ENCODE measurements at places on chromosomes 5 and 9.
A peak's percentile ranks its signal among the peaks of the same experiment; 100 is the strongest.

- no peak for DNase-seq
These were observed 297.0 kb upstream of the HAPLN1 start for GRCh38 chr5:84017523-84018172.

DNA sequence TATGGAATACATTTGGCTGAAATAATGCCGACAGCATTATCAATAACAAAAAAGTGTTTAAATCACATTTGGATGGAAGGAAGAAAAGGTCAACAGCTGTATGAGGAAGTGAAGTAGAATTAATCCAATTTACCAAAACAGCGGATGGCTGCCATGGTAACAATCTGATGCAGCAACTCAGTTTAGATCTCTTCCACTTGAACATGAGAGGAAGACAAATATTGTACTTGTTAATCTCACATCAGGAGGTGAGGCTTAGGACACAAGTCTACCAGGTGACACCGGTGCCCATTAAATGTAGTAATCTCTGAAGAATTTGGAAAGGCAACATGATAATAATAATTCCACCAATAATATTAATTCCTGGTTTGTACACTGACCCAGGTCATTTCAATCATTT, 2.4 kb downstream of the RASEF start:
- DNase-seq, result peak; percentile 62

GRCh38 chr9:88767504-88767790, 223.8 kb upstream of the S1PR3 start:
- DNase-seq, result no peak

- no peak for DNase-seq
These were observed 5.5 kb downstream of the C5orf15 start for GRCh38 chr5:133962801-133963476.

GRCh38 chr9:127424676-127424999, 456 bp downstream of the ZNF79 start:
- DNase-seq, result peak; percentile 14

GRCh38 chr5:109531262-109531661, 121.5 kb upstream of the PJA2 start:
- DNase-seq, result no peak

DNA sequence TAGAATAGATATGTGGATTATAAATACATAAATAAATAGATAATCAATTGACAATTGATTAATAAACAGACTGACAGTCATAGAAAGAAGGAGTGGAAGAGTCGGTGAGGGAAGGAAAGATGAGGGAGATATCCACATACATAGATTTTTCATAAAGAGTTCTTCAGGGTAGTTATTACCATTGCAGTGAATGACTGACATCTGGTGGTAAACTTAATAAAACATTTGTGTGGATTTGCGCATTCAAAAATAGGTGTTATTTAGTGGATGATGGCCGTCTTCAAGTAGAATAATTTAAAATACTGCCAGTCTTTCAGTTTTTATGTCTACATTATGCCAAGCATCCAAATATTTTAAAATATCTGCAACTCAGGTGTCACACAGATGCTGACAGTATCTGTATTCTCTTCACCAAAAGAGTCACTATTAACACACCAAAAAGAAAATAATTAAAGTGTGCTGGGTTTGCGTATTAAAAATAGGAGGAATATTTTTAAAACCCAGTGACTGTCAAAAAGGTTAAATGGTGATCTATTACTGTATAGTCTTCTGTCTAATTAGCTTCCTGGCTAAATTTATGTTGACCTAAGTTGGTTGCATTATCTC, 78.8 kb downstream of the GIN1 start:
- peak; percentile 54 for DNase-seq

DNA sequence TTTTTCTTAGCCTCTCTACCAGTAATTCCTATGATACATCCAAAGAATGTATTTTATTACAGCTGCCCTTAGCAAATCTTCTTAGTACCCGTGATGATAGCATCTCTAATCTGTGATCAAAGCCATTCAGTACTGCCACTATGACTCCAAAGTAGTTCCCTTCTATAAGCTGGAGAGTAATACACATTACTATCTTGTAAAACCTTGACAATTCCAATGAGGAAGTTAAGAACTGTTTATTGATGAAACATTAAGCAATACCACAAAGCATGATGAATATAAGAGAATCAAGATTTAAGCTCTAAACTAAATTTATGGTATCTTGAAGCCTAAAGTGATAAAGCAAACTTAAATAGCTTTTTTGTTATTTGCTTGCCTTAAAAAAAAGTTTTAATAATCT, 86.1 kb downstream of the SMIM23 start:
- DNase-seq, result no peak

DNA sequence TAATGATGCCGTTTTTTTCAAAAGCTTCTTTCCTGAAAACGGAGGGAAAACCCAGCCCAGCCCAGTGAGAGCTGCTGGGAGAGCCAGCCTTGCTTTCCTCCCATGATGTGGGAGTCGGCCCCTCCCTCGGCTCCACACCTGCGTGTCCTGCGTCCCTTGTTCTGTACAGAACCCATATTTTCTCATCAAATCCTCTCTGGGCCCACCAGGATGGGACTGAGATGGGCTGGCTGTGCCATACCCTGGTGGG, 8.9 kb downstream of the FLT4 start:
- no peak for DNase-seq

DNA sequence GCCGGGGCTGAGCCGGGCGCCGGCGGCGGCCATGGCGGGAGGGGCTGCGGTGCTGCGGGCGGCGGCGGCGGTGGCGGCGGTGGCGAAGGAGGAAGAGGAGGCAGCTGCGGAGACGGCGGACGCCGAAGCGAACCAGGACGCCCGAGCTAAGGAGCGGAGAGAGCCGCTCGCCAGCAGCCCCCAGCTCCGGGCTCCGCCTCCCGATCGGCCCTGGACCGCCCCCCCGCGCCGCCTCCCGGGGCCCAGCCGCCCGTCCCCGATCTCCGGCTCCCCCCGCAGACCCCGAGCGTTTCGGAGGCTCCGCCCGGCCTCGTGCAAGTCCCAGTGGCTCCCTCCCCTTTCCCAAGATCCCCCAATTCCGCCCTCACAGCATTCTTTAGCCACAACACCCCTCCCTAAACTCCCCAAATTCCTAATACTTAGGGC, at the start of gene ASTN2:
Gene ASTN2, minus strand, starts transcription at position 152 of the 426 bp plus-strand sequence. Its CDS starts 119 bp downstream, at position 33.
- no peak for DNase-seq

DNA sequence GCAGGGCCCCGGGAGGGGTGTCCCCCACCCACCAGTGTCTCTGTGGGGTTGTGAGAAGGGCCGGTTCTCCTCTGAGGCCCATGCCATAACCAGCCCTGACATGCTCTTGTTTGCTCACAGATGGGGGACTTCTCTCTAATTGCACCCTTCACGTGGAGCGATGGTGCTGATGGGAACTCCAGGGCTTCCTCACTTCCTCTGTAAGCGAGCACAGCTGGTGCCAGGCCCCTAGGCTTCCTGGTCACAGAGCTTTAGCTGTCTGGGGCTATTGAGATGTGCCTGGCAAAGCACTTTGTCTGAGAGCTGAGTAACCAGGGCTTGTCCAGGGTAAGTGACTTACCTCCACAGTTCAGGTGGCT, 36.4 kb downstream of the PHF2 start:
- peak; percentile 90 for DNase-seq

- DNase-seq, result peak; percentile 19
These were observed 1.5 kb downstream of the ZNF189 start for GRCh38 chr9:101400120-101400519.

GRCh38 chr9:89786655-89787054, 181.8 kb downstream of the GADD45G start:
- DNase-seq, result no peak

DNA sequence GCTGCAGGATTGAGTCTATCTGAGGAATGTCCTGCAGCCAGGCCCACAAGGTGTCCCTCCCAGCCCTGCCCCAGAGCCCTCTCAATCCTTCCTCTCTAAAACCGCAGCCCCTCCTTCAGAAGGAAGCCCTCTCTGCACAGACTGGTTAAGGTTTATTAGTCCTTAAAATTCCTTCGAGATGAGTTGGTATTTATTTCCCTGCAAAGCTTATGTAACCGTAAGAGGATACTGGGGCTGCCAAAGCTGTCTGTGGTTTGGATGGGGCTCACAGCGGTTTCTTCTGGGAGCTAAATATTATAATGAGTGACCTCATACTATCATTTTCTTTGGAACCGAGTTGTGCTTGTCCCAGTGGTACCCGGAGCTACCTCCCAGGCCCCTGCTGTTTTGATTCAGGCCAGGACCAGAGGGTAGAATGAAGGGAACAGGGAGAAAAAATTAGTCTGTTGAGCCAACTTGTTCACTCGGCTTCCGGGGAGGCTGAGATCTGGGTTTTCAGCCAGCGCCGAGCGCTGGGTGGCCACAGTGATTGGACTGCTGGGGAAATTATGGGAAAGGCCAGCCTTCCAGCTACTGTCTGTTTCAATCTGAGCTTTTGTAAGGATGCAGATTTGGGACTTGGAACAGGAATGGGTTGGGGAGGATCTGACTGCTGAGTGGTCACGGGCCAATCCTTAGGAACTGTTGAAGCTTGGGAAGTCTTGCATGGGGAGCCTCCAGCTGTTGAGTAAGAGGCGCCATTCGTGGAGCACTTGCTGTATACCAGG, 107.5 kb downstream of the NDFIP1 start:
- no peak for DNase-seq

DNA sequence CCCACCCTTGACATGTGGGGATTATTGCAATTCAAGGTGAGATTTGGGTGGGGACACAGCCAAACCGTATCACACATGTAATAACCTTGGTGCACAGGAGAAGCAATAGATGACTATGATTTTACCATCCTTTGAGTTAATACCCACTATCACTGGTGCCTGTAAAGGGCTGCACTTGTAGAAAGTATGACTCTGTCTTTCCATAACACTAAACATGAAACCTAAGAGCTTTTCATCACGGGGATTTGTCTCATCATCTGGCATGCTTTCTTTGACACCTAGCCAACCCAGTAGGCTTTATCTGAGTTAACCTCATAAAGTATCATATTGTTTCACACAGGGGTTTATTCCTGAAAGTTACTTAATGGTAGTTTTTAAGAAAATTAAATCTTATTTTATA, 188.9 kb upstream of the TNC start:
- no peak for DNase-seq

DNA sequence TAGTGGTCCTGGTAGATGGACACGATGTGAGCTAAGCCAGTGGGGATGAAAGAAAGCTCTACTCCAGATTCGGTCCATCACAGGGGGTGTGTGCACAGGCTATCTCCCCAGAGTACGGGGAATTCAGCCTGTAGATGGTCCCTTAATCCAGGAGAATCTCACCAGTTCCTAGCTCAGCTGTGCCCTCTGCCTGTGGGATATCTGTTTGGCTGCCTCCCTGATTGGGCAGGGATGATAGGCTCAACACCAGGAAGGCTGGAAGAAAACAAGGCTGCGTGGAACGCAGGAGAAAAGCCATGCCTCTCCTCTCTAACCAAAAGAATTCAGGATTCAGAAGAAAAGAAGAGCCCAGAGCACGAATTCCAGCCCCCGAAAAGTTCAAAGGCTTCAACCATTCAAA, 40.9 kb downstream of the VLDLR start:
- DNase-seq, result peak; percentile 5

DNA sequence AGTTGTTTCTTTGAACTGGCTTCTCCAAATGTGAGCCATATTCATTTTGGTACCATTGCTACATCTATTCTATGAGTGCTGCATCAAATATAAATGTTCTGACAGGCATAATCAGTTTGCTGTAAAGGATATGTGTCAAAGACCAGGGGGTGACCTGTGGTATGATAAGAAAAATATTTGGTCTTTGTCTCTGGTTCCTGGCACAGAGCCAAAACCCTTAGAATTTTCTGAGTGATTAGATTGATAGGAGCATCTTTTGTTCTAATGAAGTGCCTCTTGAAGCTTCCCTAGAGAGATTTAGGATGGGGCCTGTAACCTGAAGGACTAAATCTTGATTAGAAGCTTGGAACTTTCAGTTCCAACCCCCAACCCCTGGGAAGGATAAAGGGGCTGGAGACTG, 256.3 kb downstream of the NNT start:
- no peak for DNase-seq

- DNase-seq, result no peak
These were observed 52.1 kb upstream of the PAPPA start for GRCh38 chr9:116101516-116101915.

All from COR-L47 (cell line).